ENCODE measurements at places on chromosomes 3 and 15.

DNA sequence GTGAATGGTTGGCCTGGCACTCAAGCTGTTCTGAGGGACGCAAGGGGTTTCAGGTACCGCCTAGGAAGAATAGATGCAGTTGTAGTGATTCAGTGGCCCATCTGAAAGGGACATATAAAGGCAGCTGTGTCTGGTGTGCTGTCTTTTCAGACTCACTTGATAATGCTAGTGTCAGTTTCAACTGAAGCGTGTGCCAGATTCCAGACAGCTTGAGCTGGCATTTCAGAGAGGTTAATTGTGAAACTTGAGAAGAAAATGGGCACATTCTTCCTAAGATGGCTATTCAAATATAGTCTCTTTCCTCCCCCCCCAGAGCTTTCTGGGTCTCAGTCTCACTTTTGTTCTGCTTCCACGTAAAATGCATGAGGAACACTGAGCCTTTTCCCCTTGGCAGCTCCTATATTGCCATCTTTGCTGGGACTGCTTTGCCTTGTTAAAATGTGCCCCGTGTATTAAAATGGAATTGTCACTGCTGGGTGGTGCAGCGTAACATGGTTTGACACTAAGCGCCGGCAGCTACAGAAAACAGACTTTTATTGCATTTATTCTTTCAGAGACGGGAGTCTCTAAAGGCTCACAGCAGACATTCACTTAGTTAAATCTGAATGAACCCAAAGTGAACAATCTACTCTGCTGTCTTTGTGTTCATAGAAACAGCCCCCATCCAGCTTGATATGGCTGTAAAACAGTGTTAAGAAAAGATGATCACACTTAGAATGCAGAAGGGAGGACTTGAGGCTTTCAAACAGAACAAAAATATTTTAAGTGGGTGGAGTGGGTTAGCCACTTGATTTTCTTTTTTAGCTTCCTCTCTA is 478.7 kb downstream of the RBMS3 start:
- DNase-seq, result no peak

DNA sequence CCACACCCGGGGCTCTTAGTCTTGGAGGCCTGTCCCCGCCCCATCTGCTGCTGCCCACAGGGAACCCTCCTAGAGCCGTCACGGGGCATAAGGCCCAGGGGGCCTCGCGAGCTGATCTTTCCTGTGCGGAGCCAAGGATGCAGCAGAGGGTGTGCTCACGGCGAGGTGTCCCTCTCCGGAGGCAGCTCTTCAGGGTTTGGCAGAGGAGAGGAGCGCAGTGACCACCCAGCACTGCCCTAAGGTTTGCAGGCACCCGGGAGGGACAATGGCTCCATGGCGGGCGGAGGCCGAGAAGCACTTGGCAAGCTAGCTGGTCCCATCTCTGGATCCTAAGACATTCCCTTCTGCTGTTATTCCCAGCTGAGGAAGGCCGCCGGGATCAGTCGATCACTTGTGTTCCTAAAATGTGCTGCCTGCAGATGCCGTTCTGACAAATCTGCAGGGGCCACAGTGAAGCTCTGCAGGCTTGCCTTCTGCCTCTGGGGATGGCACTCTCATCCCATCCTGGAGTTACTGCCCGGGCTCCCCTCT is 47.4 kb upstream of the PCSK6 start:
- DNase-seq, result no peak

DNA sequence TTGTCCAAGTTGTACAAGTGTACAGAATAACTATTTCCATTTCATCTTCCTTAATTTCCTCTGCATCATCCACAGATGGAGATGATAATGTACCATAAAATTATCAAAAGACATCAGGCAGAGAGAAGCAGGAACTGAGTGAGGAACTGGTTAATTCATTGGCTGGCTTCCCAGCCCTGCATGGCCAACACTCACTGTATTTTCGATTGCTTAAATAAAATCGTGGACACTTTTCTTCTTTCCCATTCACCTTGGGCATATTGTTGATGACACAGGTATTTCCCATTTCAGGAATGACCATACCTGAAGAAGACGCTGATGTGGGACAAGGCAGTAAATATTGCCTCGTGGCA is 144.2 kb upstream of the ABHD17C start:
- no peak for DNase-seq

- no peak for DNase-seq
Measured at GRCh38 chr3:114902691-114903101, 244.4 kb downstream of the ZBTB20 start.

DNA sequence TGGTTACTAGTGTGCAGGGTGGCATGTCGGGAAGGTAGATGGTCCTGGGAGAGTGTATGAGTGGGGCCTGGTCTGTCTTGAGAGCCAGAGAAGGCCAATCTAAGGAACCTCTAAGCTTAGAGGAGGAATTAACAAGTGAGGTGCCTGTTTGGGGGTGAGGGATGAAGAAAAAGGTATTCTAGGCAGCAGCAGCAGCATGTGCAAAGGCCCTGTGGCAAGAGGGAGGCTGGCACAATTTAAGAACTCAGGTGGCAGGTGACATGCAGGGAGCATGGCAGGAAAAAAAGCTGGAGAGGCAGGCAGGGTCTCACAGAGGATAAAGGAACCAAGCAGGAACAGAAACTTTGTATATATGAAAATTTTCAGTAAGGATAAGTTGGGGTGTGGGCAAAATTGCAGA is 51.2 kb downstream of the SPSB4 start:
- no peak for DNase-seq

DNA sequence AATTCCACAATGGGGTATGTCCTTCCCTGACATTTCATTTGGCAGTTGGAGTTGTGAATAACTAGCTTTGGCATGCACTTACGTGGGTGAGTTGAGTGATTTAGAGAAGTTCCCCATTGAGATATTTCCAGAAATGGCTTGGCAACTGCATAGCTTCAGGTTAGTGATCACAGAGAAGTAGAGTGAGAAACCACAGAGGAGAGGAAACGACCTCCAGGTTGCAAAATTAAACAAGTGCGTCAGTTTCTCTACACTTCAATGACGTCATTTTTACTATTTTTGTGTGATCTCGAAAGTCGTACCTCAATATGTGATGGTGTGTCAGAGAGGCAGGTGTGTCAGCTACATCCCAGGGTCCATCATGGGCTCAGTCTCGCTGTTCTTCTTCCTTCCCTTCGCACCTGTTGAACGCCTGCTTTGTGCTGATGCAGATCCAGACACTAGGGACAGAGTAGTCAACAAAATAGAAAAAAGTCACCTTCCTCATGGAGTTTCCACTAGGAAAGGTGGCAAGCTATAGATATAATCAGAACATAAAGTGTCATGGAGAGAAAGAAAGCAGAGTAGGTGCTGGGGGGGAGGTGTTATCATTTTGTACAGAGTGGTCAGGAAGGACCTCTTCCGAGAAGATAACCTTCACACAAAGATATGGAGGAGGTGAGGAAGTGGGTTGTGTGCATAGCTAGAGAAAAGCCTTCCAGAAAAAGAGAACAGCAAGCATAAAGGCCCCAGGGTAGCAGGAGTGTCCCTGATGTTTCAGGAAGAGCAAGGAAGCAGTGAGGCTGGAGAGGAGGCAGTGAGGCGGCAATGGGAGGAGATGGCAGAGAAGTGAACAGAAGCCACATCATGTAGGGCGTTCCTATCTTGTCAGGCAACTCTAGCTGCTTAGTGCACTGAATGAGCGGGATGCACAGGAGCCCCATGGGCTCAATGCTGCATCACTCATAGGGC is 75.6 kb downstream of the MCTP2 start:
- DNase-seq, result no peak

Data from GOT3 (cell line).